ENCODE measurements at places on chromosomes 1 and 21.
A peak's percentile ranks its signal among the peaks of the same experiment; 100 is the strongest.

DNA sequence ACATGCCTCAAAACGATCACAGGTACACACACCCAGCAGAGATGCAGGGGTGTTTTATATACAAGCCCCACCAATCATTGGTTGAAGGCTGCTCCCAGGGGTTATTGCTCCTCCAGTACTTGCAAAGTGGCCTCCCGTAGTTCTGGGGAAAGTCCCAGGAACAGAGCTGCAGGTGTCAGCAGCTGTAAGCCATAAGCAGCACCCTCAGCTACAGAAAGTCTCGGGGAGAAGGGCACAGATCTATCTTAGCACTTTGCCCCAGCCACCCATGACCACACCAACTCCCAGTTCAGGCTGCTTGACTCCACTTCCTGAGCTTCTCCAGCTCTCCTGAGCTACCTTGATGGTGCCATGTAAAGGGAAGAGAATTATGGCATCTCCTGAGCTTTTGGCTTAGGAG lies 222.7 kb upstream of the GJB5 start:
- DNase-seq: no peak

DNA sequence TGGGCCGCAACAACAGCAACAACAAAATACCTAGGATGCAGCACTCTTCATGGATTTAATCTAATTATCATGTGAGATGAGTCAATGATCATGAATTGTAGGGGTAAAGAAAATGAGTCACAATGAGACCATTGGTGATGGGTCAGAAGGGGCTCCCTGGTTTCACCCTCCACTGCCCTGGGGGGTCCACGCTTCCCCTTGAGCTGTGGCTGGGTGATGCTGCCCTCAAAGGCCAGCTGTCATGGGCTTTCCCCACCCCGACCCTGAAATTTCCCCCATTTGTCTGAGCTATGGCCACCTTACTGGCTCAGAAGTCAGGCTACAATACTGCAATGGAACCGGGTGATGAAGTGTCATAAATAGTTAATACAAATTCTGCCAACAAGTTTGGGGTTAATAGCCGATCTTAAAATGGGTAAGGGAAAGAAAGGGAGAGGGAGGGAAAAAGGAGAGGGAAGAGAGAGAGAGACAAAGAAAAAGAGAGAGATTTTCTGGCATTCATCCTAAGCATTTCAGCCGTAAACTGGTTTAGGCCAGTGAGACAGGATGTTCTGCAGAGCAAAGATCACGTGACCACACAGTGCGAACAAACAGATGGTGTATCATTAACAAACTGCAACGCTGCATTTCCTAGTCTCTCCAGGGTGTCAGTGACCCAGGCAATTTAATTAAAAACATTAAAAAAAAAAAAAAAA lies 143.4 kb upstream of the ERRFI1 start:
- peak; percentile 55 for DNase-seq

DNA sequence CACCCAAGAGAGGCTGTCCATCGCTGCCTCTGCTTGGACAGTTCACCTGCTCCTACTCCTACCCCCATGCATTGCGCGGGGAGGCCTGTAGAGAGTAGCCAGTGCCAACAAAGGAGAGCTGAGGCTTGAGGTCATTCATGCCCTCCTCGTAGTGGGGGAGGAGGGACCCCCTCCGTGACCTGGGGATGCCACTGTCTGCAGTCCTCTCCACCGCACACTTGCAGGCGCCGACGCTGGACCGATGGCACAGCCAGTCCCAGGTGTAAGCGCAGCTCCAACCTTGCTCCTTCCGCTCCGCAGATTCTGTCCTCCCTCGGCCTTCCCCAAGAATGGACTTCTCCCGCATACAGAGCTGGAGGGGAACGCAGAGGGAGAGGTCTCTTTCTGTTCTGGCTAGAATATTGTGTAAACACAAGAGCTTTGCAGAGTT lies 672 bp upstream of the PHLDA3 start:
- DNase-seq: no peak

DNA sequence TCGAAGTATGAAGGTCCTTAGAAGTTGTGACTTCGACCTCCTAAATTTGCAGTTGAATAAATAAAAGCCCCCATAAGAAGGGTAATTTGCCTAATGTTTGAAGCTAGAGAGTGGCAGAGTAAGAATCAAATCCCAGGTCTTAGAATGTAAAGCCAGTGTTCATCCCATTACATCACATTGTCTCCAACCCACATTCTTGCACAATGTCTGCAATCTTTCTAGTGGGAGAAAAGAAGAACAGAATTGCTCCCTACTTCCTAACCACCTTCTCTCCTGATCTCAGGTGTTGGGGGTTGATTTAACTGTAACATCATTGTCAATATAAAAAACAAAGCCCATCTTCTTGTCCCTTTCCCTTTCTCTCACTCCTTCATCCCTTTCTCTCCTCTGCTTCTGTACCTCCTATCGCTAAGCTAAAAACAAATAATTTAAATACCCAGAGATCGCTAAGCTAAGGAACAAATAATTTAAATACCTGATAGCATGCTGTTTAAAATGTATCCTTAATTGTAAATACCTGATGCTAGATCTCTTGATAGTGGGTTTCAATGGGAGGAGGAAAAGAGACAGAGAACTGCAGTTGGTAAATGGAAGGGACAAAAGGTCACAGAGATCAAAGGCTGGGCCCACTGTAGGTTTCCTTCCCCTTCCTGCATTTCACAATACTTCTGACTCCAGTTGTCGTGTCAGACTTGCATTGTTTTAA lies 32.1 kb upstream of the CCDC190 start:
- no peak for DNase-seq

DNA sequence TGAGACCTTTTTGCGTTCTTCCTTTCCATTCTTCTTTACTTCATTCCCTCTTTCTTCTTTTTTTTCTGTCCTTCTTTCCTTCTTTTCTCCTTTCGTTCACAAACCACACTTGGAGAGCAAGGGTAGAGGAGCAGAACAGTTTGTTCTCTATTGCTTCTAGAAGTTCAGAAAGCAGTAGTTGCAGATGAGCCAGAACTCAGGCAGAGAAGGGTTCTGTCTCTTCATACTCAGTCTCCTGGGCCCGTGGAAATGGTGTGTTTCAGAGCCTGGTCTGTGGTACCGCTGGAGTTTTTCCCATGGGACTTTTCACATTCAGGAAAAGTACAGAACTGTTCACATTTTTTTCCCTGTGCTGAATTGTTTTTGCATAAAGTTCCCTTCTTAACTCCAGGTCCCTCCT lies 87.0 kb downstream of the ATP5PO start:
- DNase-seq: no peak

- peak; percentile 30 for DNase-seq
Observed at GRCh38 chr1:55640708-55641473, 425.7 kb upstream of the USP24 start.

DNA sequence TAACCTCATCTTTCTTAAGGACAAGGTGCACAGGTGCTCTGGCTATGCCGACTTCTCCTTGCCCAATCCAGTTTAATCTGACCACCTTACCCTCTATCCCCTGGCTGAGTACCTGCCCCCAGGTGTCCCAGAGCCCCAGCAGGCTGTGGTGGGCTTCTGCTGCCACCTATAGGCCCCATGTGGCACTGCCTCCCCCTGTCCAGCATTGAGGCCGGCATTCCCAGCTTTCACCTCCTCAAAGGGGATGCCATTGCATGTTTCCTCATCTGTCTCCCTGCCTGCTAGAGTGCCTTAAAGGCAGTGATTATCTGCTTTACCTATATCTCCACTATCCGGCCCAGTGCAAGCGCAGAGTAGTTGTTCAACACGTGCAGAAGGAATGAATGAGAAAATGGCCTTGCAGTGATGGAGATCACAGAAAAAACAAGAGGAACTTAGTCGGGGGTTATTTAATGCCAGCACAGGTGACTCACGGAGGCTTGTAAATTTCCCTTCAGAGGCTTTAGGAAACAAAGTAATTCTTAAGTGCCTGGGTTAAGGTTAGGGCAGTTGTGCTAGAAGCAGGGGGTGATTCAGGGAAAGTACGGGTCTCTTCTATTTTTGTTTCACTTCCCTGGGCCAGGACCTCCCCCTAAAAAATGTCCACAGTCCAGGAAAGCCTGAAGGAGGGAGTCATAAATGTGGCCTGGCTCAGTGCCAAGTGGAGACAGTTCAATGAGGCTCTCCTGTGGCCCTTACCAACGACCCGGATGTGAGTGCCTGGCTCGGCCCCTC lies 131.8 kb upstream of the NGF start:
- peak; percentile 38 for DNase-seq

GRCh38 chr1:81712425-81712824 lies 88.3 kb upstream of the ADGRL2 start:
- DNase-seq: no peak

DNA sequence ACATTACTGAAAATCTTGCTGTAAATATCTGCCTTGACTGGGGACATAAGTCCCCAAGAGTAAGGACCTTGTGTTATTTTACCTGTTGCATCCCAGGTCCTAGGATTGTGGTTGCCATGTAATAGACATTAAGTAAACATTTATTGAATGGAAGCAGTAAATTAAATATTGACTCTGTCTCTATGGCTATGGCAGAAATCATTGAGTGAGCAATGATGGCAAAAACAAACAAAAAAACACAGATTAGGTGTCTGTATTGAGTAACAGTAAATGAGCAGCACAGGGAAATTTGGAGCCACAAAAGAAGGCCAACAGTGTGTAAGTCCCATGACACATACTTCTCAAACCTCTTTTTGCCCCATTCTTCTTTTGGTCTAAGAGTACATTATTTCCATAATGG lies 240.4 kb downstream of the NFIA start:
- DNase-seq: no peak

GRCh38 chr21:25572861-25573310 lies 34.4 kb downstream of the MRPL39 start:
- peak; percentile 20 for DNase-seq

DNA sequence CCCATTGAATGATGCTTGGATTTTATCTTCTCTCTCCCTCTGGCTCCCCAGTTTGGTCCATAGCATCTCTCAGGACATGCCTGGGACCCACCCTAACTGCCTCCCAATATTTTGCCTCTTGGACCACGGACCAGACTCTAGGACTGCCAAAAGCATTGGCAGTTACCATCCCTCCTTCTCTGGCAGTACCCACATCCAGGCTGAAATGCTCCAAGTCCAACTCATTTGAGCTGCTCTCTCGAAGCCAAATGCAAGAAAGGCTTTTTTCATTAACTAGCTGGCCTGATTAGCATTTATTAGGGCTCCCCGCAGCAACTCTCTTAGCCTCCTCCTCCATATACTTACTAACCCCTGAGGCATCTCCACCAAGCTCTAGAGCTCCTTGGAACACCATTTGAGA lies 140.0 kb upstream of the GRIK3 start:
- DNase-seq: no peak

DNA sequence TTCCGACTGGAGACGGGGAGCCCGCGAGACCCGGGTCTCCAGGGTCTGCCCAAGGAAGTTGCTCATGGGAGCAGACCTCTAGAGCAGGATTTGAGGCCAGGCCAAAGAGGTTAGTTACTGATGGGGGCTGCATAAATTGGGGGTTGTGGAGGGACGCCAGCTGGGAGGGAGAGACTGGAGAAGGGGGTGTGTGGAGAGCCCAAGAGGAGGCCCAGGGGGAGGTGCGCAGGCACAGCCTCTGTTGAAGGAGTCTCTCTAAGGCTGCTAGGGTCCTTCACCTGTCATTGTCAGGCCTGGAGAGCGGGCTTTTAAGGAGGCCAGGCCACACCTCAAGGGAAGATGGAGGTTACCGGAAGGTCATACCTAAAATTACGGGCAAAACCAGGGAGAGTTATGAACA lies 363 bp downstream of the PLA2G5 start:
- no peak for DNase-seq

GRCh38 chr1:201560328-201561194 lies 21.6 kb downstream of the NAV1 start:
- DNase-seq: no peak

DNA sequence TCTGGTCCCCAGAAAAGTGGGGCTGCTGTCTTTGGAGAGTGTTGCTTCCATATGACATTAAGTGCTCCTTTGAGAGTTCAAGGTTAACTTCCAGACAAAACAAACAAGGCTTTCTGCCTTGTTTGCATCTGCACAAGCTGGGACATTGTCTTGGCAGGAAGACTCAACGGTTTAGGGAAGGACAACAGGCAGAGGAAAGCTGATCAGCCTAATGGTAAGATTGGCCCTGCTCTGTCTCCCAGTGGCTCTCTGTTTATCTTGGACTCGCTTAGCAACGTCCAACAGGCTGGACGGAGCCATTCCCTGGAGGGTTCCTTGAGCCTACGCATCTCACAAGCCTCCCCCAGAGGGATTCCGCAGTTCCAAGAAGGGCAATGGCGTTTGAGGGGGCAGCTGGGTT lies 62.2 kb upstream of the SLC44A3 start:
- no peak for DNase-seq

DNA sequence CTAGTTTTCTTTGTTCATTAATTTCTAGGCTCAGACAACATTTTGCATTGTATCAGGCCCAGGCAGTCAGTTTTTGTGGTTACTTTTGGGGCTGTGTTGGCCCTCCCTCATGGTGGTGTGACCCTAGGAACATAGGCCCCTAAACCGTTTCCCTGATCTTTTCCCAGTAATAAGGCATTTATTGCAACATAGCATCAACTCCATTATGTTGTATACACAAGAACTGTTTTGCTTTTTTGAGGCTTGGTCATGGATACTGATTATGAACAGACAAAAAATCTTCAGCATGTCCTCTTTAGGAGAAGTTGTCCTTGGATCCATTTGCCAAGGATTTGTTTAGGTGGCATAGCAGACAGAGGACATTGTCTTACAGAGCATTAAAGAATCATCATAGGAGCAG lies 10.3 kb downstream of the B3GALT2 start:
- no peak for DNase-seq

GRCh38 chr21:32389337-32390015 lies 3.3 kb downstream of the URB1 start:
- DNase-seq: no peak

DNA sequence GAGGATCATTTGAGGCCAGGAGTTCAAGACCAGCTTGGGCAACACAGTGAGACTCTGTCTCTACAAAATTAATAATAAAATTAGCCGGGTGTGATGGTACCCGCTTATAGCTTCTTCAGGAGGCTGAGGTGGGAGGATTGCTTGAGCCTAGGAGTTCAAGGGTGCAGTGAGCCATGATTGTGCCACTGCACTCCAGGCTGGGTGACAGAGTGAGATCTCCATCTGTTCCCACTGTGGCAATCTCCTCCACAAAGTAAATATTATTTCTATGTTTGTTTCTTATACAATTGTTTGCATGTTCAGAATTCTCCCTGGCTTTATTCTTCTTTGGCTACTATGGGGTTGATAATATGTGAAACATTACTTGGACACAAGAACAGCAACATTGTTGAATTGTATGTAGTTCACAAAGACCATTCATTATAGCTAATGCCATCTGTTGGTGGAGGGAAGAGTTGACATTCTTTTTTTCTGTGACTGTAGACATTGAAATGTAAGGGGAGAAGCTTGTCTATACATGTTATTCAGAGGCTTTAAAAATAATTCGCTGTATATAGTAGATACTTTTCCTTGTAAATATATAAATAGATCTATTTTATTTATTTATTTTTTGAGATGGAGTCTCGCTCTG lies 47.8 kb upstream of the SRSF10 start:
- peak; percentile 32 for DNase-seq

DNA sequence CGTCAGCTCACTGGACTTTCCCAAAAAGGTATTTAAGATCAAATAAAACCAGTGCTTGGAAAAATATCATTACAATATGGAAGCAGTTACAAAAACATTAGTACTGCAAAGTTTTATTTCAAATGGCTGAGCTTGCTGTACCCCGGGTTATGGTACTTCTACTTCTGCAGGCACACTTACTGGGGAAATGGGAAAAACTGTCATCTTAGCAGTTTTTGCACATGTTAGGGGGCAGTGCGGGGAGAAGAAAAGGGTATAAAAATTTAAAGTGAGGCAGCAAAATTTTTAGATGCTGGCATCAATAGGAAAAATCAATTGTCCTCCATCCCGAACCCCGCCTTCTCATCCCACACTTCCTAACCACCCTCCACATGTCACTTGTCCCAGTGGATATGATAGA lies 133.4 kb downstream of the ATG4C start:
- DNase-seq: no peak

GRCh38 chr1:241827264-241827663 lies 20.7 kb upstream of the EXO1 start:
- no peak for DNase-seq

All from germinal center (tissue), 1 donor.